ENCODE measurements at places on chromosomes 3 and 15.

DNA sequence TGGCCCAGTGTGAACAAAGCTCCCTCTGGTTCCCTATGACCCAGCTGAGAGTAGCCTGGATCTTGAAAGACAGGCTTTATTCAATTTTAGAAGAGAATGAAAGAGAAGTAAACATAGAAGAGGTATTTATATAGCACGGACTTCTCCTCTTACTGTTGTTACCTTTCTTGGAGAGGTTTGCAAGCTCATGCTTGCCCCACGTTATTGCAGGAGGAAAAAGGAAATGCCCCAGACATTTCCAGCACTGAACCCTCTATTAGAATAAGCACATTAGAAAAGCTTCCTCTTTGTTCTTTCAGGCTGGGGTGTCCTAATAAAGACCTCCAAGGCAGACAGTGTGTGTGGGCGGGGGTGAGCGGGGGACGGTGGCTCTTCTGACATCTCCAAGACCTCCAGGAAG, 98.7 kb upstream of the AGBL1 start:
- no peak for DNase-seq

GRCh38 chr3:121869736-121870135, 24.5 kb upstream of the SLC15A2 start:
- no peak for DNase-seq

- DNase-seq: no peak
Measured at GRCh38 chr3:65376426-65376825, 662.3 kb downstream of the MAGI1 start.

DNA sequence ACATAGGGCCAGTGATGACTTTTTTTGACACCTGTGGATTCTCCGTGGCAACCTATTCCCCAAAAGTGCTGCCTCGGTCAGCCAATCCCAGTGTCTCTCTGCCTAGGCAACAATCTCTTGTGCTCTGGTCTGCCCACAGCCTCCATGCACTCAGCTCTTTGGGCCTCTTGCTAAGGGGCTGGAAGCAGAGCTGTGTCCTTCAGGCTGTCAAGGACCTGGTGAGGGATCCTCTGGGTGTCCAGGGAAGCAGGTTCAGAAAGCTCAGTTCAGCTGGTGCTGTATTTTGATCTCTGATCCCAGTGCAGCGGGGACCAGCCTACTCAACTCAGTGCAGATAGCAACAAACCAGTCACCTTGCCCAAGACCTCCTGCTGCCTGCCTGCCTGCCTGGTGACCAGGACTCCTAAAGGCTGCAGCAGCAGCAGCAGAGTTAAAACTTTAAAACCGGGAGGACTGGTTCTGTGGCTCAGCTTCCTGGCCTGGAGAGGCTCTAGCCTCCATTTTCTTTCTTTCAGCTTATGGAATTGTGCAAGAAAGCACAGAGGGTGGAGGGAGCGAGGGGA, 6.2 kb downstream of the PAK6 start:
- DNase-seq: no peak

- DNase-seq: no peak
Measured at GRCh38 chr3:136151219-136151618, 44.9 kb downstream of the MSL2 start.

DNA sequence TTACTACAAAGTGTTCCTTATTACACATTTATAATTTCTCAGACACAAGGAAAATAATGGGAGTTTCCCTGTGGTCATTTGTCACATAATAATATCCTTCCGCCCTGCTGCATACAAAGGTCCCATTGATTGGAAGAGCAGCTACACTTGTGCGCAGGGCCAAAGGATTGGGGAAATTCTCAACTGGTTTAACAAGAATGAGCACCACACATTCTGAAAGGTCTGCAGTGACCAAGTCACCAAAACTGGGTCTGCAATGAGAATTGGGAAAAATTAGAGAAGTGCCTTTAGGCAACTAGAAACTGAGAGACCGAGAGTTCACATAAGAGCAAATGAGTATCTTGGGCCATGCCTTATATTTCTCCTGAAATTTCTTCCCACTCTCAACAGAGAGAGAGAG, 98.2 kb upstream of the NR2F2 start:
- DNase-seq: no peak

DNA sequence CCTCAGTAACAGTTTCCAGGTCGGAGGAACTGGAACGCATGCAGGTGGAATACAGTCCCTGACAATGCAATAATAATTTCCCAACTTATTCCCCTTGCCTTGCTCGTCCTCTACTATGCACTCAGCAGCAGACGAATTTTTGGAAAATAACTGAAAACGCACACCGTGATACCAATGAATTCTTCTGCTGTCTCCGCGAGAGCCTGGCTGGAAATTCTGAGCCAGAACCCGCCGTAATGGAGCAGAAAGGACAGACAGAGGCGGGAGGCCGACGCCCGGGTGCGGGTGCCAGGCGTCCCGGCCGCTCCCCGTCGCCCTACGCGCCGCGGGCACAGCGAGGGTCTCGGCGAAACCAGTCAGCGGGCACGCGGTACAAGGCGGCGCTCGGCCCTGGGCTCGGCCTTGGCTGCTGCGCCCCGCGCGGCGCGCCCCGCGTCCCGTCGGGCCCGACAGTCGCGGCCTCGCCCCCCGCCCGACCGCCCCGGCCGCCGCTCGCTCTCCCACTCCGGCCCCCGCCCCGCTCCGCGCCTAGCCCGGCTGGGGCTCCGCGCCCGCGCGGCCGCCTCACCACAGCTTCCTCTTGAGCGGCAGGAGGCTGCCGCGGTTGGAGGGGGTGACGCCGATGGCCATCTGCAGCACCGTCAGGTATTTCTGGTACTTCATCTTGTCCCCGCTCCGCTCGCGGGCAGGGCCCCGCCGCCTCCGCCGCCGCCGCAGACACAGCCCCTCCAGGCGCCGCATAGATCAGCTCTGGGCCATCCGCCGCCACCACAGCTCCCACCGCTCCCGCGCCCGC, 114.5 kb upstream of the GOLGA8J start:
- no peak for DNase-seq
